ENCODE measurements at places on chromosomes 11 and 22.

GRCh38 chr22:40387746-40388145 is 17.4 kb downstream of the SGSM3 start:
- DNase-seq, result no peak

GRCh38 chr22:45207533-45207932 is 33.2 kb downstream of the KIAA0930 start:
- DNase-seq, result no peak

GRCh38 chr11:69634590-69634989 is 6.4 kb upstream of the CCND1 start:
- no peak for DNase-seq

- DNase-seq, result no peak
Measured at GRCh38 chr11:45085646-45086501, 60.6 kb upstream of the PRDM11 start.

- no peak for DNase-seq
Measured at GRCh38 chr11:93526346-93526633, 16.9 kb downstream of the SMCO4 start.

- DNase-seq, result no peak
Measured at GRCh38 chr11:86620891-86621521, 51.4 kb downstream of the ME3 start.

GRCh38 chr11:30521297-30522071 is 64.7 kb downstream of the MPPED2 start:
- no peak for DNase-seq

All from NCI-H1092 (cell line).